Activated naive CD4-positive, alpha-beta T cell treated with anti-CD3 and anti-CD28 coated beads for 36 hours (primary cell): ENCODE measurements at places on chromosomes 12 and 14.

DNA sequence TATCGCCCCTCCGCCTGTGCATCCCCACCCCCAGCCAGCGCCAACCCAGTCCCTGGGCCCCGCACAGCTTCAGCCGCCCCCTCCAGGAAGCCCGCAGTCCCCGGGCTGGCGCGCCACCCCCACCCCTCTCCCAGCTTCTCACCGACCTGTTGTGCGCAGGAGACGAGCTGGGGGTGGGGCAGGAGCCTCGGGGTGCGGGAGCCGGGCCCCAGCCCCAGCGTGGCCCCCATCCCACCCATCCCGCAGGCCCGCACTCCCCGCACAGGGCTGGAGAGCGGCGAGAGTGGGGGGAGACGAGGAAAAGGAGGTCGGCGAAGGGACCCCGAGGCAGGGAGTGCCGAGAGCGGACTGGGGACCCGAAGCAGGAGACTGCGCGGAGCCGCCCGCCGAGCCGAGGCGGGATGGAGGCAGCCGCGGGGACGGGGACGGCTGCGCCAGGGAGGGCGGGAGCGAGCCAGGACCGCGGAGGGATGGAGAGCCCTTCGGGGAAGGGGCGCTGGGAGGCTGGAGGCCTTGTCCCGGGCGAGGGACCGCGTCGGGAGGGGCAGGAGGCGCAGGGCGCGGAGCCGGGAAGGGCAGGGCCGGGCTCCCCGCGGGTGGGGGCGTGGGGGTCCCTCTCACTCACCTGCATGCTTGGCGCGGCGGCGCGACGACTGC is 498 bp downstream of the PIANP start:
- DNase-seq: peak; percentile 25
- no peak overlapping the region for H3K27ac ChIP-seq
- peaks cover 8% of the 10 kb centered on the region for H3K4me1 ChIP-seq
- peak overlapping the region; percentile 56 for H3K4me3 ChIP-seq
- H3K27me3 ChIP-seq: peaks cover 41% of the 10 kb centered on the region
- H3K36me3 ChIP-seq: no peaks in the 10 kb centered on the region

DNA sequence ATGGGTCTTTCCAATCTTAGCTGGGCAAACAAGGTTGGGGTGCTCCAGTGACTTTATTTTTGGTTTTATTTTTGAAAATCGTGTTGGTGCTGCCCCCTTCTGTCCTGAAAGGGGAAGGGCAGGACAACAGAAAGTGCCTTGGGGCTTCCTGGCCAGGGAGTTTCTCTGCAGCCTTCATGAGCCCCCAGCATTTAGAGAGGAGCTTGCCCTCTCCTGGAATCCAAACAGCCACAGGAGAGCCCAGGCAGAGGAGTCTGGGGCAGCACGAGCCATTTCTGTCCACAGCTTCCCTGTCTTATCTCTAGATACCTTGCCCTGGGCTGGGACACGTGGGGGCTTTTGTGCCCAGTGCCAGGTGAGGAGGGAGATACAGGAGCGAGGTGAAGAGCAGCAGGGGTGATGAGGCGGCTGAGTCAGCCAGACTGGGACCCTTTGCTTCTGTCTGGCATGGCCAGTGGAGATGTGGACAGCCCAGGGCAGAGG is 4.4 kb upstream of the C1RL start:
- peak; percentile 58 for DNase-seq
- no peaks in the 10 kb centered on the region for H3K27me3 ChIP-seq
- H3K27ac ChIP-seq: no peak overlapping the region
- H3K36me3 ChIP-seq: peaks cover 8% of the 10 kb centered on the region

- H3K27me3 ChIP-seq: no peaks in the 10 kb centered on the region
- H3K36me3 ChIP-seq: peaks cover 31% of the 10 kb centered on the region
- no peak overlapping the region for H3K4me3 ChIP-seq
- H3K4me1 ChIP-seq: no peaks in the 10 kb centered on the region
- H3K27ac ChIP-seq: no peak overlapping the region
Observed at GRCh38 chr12:121903202-121903601, 14.6 kb downstream of the PSMD9 start.

DNA sequence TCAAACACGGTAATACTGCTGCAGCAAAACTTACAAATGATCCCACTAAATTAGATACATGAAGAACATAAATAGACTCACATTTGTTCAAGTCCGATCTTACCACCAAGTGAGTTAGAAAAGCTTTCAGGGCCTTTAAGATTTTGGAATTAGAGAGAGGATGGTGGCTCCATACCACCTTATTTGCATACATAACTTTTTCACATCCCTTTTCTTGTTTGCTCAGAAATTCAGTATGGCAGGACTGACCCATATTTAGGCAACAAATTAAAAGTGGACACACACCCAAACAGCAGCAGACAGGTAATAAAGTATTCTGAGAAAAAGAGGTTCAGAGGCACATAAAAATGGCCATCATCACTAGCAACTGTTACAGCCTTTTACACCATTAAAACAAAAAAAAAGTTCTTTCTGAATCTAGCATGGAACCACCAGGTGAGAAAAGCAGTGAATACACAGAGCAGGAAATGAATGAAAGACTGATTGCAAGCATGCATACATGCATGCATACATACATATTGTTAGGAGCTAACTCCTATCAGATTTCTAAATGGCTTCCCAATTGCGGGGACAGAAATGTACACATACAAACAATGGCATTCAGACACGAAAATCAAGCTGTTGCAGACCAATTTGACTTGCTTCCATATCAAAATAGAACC is 23.3 kb downstream of the STXBP6 start:
- no peak overlapping the region for H3K4me3 ChIP-seq
- DNase-seq: no peak
- no peak overlapping the region for H3K27ac ChIP-seq
- no peaks in the 10 kb centered on the region for H3K4me1 ChIP-seq
- H3K27me3 ChIP-seq: no peaks in the 10 kb centered on the region

DNA sequence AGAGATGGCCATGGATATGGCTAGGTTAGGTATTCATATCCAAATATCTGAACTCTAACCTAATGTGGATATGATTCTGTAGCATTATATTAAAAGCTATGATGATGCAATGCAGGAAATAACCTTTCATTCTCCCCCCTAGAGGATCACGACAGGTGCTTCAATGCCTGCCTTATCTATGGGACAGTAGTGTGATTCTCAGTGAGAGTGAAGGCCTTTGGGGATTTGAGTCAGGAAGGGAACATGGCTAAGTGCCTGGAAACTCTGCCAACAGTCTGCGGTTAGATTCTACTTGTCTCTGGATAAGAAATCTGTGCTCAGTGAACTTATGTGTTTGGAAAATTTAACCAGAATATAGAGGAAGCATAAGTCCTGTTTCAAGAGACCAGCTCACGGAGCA is 81.8 kb downstream of the SLC38A1 start:
- H3K4me1 ChIP-seq: peaks cover 33% of the 10 kb centered on the region
- H3K27ac ChIP-seq: peak overlapping the region; percentile 81
- H3K27me3 ChIP-seq: no peaks in the 10 kb centered on the region
- H3K4me3 ChIP-seq: no peak overlapping the region
- peaks cover 54% of the 10 kb centered on the region for H3K36me3 ChIP-seq

- H3K27ac ChIP-seq: no peak overlapping the region
- H3K4me1 ChIP-seq: peaks cover 4% of the 10 kb centered on the region
Observed at GRCh38 chr12:89326239-89327040, 25.9 kb downstream of the DUSP6 start.

- no peaks in the 10 kb centered on the region for H3K4me1 ChIP-seq
- no peak overlapping the region for H3K27ac ChIP-seq
- DNase-seq: no peak
- H3K36me3 ChIP-seq: no peaks in the 10 kb centered on the region
- no peak overlapping the region for H3K4me3 ChIP-seq
Observed at GRCh38 chr12:33560653-33561208, 121.1 kb upstream of the SYT10 start.

DNA sequence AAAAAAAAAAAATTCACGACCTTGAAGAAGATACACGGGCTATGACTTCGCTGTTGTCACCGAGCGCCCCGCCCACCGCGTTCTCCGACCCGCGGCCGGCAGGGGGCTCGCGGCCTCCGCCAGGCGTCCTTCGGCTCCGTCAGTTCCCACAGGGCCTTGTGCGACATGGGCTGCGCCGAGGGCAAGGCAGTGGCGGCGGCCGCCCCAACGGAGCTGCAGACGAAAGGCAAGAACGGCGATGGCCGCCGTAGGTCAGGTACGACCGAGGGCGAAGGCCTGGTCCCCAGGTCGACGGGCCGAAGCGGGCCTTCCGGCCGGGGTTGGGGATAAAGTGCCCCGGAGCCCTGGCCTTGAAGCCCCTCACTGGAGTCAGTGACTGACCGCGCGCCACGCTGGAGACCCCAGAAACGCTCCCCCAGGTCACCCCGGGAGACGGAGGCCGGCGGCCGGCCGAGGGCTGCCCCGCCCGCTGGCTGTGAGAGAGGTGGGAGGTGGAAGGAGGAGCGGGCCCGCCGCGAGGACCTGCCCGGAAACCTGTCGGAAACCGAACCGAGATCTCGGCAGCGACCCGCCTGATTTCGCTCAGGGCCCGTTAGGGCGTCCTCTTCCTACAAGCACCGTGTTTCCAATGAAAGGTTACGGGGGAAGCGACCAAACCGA is at the start of gene TXNRD1:
Gene TXNRD1 (plus strand): TSS at position 142 of the 660 bp plus-strand sequence. CDS start 24 bp downstream, at position 166.
- no peaks in the 10 kb centered on the region for H3K36me3 ChIP-seq
- H3K4me3 ChIP-seq: peak within 1 kb of the TSS; percentile 65
- H3K27ac ChIP-seq: no peak within 1 kb of the TSS

DNA sequence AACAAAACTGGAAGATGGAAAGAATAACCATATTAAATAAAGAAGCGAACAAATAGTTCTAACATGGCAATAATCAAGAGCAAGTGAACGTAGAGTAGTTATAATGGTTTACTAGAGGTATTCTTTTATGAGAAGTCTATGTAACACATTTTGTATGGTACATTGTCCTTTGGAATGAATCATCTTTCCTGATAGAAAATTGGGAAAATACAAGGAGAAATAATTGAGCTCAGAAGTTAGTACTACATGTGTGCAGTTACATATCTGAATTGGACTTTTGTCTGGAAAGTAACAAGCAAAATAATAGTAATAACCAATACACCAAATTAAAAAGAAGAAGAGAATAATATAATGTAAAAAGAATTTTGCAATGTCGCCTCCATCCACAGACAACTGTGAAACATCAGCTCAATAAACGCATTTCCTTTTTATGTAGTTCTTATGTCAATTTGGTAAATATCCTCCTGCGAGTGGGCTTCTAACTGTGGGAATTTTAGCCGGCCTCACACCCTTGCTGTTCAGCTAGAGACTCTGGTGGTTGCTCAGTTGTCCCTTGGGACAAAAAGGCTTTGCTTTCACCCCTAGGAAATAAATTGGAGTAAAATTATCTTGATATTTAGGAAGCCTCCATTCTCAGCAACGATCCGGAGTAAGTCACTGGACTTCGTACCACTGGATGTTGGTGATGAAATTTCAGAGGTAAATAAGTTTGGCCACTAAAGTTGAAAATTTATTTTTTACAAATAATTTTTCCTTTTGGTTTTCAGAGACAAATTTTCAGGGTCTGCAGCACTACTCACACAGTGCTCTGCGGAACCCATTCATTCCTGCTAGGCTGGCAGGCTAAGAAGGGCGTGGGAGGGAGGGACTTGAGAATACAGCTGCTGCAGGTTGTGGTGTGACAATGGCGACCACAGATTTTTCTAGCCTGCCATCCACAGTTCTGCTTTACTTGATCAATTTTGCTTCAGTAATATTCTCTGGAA is 1.1 kb upstream of the TUBA1A start:
- H3K36me3 ChIP-seq: peaks cover 2% of the 10 kb centered on the region
- no peaks in the 10 kb centered on the region for H3K27me3 ChIP-seq
- peaks cover 13% of the 10 kb centered on the region for H3K4me1 ChIP-seq
- H3K27ac ChIP-seq: peak overlapping the region; percentile 86
- peak overlapping the region; percentile 66 for H3K4me3 ChIP-seq

DNA sequence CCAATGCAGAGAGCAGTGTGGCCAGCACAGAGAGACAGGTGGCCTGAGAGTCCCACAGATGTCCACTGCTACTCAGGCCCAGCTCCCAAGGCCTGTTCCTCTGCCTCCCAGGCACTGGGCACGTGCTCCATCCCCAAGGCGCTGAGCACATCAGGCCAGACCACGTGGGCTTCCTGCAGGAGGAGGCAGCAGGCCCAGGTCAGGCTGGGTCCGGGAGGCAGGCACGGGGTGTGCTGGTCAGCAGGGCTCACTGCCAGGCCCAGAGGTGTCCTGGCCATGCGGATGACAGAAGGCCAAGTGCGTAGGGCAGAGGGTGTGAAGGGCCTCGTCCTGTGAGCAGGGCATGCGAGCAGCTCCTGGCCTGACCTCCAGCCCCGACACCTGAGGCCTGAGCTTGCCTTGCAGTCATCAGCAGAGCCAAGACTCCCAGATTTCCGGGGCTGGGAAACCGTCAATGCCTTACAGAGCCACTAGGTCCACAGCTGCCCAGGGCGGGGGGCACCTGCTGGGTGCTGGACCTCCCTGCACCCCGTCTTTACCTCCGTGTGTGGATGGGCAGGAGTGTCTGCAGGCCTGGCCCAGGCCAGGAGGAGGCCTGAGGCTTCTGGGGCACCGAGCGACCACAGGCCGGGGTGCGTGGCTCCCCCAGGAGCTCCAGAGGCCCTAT is 14.9 kb downstream of the TRMT61A start:
- no peaks in the 10 kb centered on the region for H3K4me1 ChIP-seq
- no peaks in the 10 kb centered on the region for H3K36me3 ChIP-seq
- no peak overlapping the region for H3K27ac ChIP-seq
- no peak overlapping the region for H3K4me3 ChIP-seq

GRCh38 chr12:19206493-19207077 is 77.1 kb downstream of the PLEKHA5 start:
- H3K27ac ChIP-seq: no peak overlapping the region
- H3K27me3 ChIP-seq: peaks cover 3% of the 10 kb centered on the region
- no peaks in the 10 kb centered on the region for H3K36me3 ChIP-seq
- DNase-seq: no peak
- H3K4me3 ChIP-seq: no peak overlapping the region

- peaks cover 57% of the 10 kb centered on the region for H3K4me1 ChIP-seq
- DNase-seq: no peak
Observed at GRCh38 chr12:124454735-124455134, 112.7 kb downstream of the NCOR2 start.

GRCh38 chr14:88296351-88296750 is 26.7 kb downstream of the KCNK10 start:
- H3K4me3 ChIP-seq: no peak overlapping the region
- H3K27ac ChIP-seq: no peak overlapping the region
- H3K36me3 ChIP-seq: no peaks in the 10 kb centered on the region
- peaks cover 3% of the 10 kb centered on the region for H3K4me1 ChIP-seq
- peaks cover 17% of the 10 kb centered on the region for H3K27me3 ChIP-seq
- DNase-seq: no peak

DNA sequence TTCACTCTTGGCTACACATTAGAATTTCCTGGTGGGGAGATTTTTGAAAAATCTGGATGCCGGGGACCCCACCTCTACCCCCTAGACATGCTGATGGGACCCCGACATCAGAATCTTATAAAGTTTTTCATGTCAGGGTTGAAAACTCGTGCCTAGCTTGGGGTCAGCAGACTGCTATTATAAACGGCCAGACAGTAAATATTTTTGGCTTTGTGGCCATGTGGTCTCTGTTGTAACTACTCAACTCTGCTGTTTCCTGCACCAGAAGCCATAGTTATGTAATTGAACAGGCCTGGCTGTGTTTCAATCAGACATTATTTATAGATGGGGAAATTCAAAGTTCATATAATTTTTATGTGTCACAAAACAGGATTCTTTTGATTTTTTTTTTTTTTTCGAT is 41.6 kb downstream of the ACACB start:
- H3K27ac ChIP-seq: no peak overlapping the region
- DNase-seq: no peak
- no peak overlapping the region for H3K4me3 ChIP-seq
- no peaks in the 10 kb centered on the region for H3K27me3 ChIP-seq
- H3K36me3 ChIP-seq: no peaks in the 10 kb centered on the region
